ENCODE measurements at places on chromosomes 5 and 9.
A peak's percentile ranks its signal among the peaks of the same experiment; 100 is the strongest.

- DNase-seq, result no peak
These were observed 6.1 kb upstream of the RNF183 start for GRCh38 chr9:113309204-113309813.

GRCh38 chr5:83721953-83722901 lies 1.6 kb upstream of the HAPLN1 start:
- DNase-seq, result peak; percentile 82

GRCh38 chr5:149545327-149545726 lies 5.9 kb downstream of the CSNK1A1 start:
- DNase-seq, result no peak

GRCh38 chr9:88871669-88872068 lies 119.6 kb upstream of the S1PR3 start:
- DNase-seq, result no peak

GRCh38 chr5:10533226-10533625 lies 30.6 kb upstream of the ANKRD33B start:
- peak; percentile 55 for DNase-seq

DNA sequence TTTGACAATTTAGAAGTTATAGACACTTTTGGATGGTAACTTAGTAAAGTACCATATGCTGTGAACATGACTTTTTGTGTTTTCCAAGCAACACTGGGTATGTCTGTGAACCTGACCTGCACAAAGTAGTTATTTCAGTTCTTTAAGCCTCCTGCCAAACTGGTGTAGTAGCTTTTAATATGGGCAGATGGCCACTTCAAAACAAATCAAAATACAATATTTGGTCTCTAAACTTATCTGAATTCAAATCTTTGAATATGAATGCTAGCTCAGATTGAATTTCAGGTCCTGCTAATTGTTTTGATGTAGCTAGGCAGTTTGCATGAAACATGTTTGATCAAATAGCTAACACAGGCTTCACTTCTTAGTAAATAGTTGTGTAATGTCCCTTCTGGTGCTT lies 1176.7 kb upstream of the CDH9 start:
- no peak for DNase-seq

GRCh38 chr9:71681708-71682272 lies 86.5 kb downstream of the CEMIP2 start:
- DNase-seq, result no peak

DNA sequence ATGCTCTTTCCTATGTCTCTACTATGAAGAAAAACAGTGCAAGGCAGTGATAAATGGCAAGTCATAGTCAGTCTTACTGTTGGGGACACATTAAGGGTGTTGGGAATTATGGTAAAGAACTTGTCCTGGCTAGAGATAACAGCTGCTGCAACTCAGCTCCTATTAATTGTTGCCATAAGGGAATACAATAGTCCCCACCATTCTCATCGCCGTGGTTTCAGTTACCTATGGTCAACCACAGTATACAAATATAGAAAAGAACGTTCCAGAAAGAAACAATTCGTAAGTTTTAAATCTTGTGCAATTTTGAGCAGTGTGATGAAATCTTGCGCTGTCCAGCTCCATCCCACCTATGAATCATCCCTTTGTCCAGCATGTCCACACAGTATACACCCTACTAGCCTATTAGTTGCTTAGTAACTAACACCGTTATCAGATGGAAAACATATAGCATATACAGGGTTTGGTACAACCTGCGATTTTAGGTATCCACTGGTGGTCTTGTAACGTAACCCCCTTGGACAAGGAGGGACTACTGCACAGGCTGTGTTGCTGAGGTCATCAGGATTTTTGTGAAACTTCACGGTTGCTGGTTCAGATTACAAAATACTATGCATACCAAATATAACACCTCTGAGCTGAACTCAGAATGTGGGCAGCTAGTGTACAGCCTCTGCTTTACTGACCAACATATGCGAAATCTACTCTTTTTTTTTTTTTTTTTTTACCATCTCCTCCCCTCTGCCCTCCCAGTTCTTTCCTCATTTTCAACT lies 53.5 kb downstream of the ZFR start:
- no peak for DNase-seq

GRCh38 chr5:106825374-106825773 lies 845.4 kb downstream of the EFNA5 start:
- no peak for DNase-seq

GRCh38 chr9:25658571-25658970 lies 19.7 kb downstream of the TUSC1 start:
- no peak for DNase-seq

DNA sequence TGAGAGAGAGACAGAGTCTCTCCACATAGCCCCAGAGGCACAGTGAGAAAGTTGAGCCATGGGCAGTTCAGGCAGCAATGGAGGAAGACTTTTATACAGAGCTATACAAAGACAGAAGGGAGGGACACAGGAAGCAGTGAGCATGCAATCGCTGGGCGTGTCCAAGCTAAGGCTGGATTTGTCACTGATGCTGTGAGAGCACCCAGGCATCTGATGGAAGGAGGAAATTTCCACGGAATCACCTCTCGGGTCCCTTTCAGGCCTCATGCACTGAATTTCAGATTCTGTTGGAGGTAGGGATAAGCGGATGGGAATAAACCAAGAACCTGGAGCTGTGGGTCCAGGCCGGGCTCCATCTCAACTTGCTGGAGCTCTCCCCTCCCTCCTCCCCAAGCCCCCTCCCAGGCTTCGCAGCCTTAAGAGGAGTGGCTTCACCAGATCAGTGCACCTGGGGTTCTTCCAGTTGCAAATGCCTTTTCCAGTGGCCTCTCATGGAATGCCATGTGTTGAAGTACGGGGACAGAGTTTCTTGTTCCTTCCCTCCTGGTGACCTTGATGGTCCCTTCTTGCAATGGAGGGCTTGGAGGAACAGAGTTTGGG lies 114.8 kb upstream of the ALDH1B1 start:
- DNase-seq, result no peak

DNA sequence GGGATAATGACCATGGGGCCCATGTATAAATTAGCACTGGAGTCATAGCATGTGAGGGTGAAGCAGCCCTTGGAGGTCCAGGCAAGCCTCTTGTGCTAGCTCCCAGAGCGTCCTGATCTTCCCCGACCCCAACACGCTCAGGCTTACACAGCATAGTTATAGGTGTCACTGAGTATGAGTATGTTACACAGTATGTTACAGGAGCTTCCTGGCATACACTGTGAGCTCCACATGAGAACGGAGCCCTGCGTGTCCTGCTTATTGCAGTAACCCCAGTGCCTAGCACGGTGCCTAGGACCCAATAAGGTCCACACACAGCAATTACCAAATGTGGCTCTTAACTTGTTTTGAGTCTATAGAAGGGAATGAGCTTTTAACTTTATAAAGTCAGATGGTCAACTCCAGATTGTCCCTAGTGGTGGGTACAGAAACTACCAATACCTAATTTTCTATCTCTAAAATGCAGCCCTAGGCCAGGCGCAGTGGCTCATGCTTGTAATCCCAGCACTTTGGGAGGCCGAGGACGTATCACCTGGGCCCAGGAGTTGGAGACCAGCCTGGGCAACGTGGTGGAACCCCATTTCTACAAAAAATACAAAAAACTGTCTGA lies 64.1 kb downstream of the PLAC8L1 start:
- DNase-seq, result no peak

All from sciatic nerve (tissue), 2 donors.